Stimulated activated CD4-positive, alpha-beta T cell treated with anti-CD3 and anti-CD28 coated beads, TNF-alpha, amount 100 ng/mL, for 24 hours (primary cell): ENCODE measurements at places on chromosomes 3 and 15.

DNA sequence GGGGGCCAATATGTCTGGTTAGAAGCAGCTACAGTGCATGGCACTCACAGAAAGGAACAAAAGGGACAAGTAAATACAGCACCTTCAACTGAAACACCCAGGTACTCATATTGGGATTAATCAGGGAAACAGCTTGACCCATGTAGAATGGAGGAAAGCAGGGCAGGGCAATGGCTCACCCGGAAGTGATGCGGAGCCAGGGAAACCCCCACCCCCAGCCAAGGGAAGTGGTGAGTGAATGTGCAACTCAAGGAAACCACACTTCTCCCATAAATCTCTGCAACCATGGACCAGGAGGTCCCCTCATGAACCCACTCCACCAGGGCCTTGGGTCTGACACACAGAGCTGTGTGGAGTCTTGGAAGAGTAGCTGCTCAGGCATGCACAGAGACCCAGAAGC lies 117.1 kb downstream of the MTHFS start:
- DNase-seq, result peak; percentile 17

DNA sequence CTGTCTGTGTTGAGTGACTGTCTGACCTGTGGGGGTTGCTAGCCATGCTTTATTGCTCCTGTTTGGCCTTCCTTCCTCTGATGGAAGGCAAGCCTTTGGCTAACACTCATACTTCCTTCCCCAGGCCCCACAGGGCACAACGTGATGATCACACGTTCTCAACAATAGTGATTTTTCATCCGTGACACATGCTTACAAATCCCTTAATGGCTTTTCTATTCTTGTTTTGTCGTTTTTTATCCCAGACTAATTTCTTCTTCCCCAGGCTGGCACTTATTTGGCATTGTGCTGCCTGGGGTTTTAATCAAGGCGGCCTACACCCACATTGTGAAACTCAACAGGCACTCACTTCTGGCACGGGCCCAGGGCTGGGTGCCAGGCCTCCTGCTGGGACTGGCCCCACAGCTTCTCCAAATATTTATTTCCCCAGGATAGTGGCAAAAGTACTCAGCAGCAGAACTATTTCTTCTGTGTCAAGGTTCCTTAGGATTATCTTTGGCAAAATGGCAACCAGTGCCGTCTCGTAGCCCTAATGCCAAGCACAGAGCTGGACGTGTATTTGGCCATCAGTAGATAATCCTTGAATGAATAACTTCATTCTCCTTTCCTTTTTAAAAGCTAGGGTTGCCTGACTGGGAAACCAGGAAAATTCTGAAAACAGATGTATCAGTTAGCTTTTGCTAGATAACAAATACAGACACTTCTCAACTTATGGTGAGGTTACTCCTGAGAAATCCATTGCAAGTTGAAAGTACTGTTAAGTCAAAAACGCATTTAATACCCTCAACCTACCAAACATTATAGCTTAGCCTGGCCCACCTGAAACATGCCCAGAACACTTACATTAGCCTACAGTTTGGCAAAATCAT lies 30.6 kb downstream of the CMTM7 start:
- DNase-seq, result no peak

- no peak for DNase-seq
Observed at GRCh38 chr15:32675466-32675865, 34.0 kb downstream of the SCG5 start.

DNA sequence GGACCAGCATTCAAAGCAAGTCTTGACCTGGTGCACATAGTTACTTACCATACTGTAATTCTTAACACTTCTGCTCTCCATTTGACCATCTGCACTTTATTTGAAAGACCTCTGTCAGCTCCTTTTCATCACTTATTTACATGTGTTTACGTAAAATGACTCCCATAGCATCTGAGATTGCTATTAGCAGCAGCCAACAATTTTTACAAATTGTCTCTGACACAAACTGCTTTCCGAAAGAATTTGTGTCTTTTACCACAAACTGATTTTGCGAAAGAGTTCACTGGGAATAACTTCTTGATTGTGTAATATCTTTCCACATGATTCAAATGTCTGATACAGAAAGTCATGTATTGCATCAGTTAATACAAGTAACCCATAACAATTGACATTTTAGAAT lies 144.1 kb upstream of the PEX5L start:
- DNase-seq, result no peak

GRCh38 chr3:127723011-127723567 lies 50.3 kb downstream of the ABTB1 start:
- DNase-seq, result no peak

GRCh38 chr15:58298879-58299850 lies 132.6 kb upstream of the LIPC start:
- no peak for DNase-seq

DNA sequence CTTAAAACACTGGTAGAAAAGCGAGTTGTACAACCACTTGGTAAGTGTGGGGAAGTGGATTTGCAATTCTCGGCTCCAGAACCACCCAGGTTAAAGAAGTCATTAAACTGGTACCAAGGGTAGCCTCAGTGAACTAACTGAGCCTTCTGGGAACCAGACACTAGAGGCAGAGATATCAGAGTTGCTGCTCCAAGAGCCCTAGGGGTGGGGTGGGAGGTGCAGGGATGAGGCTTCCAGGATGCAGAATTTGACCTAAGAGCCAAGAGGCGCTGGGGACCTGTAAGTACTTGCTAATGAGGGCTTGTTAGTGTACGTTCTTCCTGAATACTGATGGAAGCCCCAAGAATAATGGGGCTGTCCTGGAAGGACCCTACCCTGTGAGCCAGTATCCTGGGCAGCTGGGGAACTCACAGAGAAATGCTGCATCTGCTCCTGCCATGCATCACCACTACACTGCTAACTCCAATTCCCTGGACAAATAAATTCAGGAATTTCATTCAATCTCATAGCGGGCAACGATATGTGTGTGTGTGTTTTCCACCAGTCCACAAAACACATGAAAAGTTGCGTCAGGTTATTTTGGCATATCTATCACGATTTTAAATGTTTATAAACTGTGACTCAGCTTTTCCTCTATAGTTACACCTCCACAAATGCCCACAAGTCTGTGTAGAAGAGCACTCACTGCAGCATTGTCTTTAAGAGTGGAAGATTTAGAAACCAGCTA lies 23.8 kb downstream of the STIMATE start:
- no peak for DNase-seq

GRCh38 chr15:49379996-49380395 lies 43.0 kb upstream of the FGF7 start:
- no peak for DNase-seq

DNA sequence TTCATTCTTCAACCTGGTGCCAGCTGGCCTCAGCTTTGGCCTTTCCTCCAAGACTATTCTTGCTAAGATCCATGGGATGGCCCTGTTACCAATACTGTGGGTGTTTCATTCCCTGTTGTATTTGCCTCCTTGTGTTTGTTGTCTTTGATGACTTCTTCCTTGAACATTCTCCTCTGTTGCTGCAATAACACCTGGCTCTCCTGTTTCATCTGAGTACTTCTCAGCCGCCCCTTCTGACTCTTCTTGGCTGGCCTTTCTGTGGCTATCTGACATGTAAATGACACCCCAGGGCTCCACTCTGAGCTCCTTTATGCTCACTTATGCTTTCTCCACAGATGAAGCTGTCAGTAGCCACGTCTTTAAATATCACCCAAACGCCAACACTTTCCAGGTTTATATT lies 302.7 kb upstream of the CHRNA7 start:
- DNase-seq, result no peak

GRCh38 chr3:11379824-11380701 lies 107.9 kb downstream of the ATG7 start:
- no peak for DNase-seq

DNA sequence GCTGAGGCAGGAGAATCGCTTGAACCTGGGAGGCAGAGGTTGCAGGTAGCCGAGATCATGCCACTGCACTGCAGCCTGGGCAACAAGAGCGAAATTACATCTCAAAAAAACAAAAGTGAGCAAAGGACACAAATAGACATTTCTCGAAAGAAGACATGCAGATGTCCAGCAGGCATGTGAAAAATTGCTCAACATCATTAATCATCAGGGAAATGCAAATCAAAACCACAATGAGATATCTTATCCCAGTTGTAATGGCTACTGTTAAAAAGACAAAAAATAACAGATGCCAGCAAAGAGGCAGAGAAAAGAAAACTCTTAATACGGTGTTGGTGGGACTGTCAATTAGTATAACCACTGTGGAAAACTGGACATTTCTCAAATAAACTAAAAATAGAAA lies 20.9 kb downstream of the ASB7 start:
- DNase-seq, result no peak

- DNase-seq, result no peak
Observed at GRCh38 chr3:178676077-178676476, 139.8 kb downstream of the KCNMB2 start.

DNA sequence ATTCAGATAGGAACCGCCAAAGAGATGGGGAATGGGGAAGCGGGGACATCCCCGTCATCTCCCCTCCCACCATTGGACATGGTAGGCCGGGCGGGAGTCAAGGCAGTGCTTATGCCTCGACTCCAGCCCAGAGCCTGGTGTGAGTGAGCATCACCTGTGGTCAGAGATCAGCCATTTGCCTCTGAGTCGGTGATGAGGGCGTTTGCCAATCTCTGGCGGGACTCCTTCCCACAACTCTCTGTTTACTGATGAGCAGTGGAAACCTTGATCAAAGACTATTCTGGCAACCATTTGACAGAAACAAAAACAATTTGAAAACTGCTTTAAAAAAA lies 63.9 kb upstream of the HES1 start:
- DNase-seq, result no peak

- no peak for DNase-seq
Observed at GRCh38 chr15:57770495-57770894, 64.0 kb downstream of the POLR2M start.

DNA sequence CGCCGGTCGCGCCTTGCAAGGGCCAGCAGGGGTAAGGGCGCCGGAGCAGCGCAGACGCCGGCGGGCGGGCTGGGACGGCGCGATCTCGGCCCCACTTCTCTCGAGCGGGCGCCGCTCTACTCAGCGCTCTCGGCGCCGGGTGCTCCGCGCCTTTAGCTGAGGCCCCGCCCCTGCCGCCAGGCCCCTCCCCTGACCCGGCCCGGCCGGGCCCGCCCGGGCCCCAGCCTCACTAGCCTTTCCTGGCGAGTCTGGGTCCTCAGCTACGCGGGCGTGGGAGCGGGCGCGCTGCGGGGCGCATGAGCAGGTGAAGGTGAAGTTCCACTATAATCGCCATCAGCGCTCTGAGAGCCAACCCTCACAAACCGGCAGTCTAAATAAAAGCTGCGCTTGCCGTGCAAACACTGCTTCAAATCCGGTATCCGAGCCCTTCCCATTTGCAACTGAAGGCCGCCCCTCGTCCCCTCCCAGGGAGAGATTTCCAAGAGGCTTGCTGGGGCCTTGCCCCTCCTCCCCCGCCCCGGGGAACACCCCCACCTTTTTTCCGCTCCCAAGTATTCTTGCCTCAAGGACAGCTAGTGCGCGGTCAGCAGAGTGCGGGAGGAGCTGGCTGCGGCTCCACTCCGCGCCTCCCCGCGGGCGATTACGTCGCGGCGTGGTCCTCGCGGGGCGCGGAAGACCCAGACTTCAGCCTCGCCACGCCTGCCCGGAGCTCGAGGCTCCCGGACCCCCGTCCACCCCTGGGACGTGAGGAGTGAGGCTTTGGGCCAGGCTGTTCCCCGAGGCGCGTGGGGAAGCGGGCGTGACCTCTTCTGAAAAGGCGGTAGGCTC lies at the start of gene RPP25:
TSS of gene RPP25 (minus strand) at position 125 of the 828 bp plus-strand sequence. CDS start 189 bp downstream, outside the sequence.
- peak; percentile 29 for DNase-seq

- no peak for DNase-seq
Observed at GRCh38 chr15:101165905-101166471, 85.9 kb downstream of the CHSY1 start.

- no peak for DNase-seq
Observed at GRCh38 chr3:123075359-123075758, 8.5 kb downstream of the PDIA5 start.

DNA sequence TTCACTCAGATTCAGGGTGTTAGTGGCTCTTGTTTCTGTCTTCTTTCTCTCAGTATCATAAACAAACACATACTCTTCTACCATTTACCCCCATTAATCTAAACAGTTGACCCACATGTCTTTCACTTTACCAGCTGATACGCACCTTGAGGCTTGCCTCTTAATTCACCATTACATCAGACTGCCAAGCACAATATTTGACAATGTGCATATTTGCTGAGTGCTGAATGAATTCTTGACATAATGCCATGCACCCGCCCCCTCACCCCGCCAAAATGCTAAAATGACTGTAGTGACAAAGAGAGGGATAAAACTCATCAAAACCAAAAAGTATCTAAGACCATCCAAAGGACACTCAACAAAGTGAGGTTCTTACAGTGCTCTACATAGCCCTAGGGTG lies 57.4 kb downstream of the NGLY1 start:
- DNase-seq, result no peak

DNA sequence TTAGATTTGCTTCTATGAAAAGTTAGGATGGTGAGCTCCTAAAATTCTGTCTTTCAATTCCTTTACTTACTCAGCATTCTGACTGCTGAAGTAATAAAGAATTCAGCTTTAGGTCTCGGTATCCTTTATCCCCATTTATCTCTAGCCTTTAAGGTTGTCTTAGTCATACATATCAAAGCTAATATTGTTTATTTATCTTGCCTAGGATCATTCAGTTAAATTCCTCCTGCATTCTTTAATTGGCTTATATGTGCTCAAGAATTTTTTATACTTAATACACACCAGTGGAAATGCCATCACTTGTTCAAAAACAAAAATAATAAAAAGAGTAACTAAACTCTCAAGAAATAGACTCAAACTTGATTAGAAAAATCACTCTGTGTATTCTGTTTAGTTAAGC lies 507.0 kb downstream of the ZPLD1 start:
- no peak for DNase-seq

DNA sequence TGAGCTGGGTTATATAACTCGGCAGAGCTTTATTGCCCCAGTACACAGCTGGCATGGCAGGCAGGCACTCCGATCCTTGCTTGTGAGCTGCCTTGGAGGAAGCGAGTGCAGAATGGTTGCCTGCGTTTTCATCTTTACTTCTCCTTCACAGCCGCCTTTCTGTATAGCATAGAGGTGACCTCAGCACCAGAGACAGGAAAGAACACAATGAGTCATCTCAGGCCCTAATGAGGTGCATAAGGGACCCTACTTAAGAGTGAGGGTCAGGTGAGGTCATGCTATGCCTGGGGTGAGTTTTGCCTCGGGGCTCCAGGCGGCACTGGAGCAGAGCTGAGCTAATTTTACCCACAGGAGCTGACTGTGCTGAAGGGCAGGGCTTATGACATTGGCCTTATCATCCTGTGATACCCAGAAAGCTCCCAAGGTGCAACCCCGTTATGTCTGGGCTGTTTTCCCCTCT lies 43.5 kb downstream of the LPP start:
- no peak for DNase-seq

DNA sequence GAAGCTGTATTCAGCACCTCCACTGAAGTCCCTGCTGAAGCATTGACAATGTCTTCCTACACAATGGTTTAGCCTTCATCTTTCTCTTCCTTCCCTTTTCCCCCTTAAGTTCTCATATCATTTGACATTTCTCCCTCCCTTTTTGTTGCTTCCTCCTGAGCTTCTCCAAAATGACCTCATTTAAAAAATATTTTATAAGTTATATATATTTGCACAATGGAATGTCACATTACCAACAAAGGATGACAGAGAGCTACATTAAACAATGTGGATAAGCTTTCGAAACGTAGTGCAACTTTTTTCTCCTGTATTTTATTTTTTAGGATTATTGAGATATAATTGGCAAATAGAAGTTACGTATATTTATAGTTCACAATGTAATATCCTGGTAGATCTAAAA lies 13.2 kb upstream of the DLG1 start:
- no peak for DNase-seq
